NCI-H510A (cell line): ENCODE measurements at places on chromosomes 12 and 14.

DNA sequence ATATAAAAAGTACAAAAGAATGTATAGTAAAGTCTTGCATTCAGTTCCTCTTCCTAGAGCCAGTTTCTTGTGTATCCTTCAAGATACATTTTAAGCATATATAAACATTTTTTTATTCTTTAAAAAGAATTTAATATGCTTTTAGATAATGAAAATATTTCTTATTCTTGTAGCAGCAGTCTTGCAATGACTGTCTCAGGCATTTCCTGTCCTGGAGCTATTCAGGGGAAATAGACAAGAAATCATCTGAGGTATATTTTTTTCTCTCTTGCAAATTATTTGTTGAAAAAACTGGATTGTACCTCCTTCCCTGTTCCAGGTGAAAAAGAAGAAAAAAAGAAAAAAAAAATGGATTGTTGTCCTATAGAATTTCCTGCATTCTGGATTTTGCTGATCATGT lies 17.0 kb upstream of the ERBB3 start:
- no peak for DNase-seq

DNA sequence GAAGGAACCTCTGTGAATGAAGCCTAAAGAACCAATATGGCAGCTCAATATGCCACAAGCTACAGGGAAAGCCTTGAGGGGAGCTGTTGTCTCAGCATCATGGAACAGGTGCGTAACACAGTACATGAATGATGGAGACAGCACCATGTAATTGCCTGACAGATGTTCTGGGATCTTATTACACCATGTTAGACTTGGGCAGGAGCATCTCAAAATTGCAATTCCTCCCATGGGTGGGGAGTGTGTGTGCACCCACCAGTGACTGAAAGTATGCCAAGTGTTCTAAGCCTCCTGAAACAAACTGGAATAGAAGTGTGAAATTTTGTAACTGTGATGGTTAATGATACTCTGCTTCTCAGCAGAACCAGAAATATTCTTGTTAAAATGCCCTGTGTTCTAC lies 151.0 kb upstream of the SRRM4 start:
- no peak for DNase-seq

- no peak for DNase-seq
Observed at GRCh38 chr12:127272864-127273263, 994.1 kb upstream of the TMEM132C start.

GRCh38 chr12:109919456-109919855 lies 19.4 kb downstream of the TCHP start:
- no peak for DNase-seq

- DNase-seq = no peak
Observed at GRCh38 chr14:29722831-29723230, 204.8 kb downstream of the PRKD1 start.

GRCh38 chr14:71648725-71649124 lies 283.5 kb upstream of the RGS6 start:
- DNase-seq = no peak

- no peak for DNase-seq
Observed at GRCh38 chr14:24863968-24864684, 185.8 kb downstream of the STXBP6 start.
